ENCODE measurements at places on chromosomes 5 and 9.

DNA sequence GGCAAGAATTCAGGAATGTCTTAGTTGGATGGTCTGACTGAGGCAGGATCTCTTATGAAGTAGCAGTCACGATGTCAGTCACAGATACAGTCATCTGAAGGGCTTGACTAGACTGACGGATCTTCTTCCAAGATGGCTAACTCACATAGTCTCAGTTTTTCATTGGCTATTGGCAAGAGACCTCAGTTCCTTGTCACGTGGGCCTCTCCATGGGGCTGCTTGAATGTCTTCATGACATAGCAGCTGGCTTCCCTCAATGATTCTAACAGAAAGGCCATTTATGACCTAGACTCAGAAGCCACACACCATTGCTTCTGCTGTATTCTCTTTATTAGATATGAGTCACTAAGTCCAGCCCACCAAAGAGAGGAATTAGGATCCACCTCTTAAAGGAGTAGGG, 4.7 kb downstream of the APC start:
- no peak for DNase-seq

DNA sequence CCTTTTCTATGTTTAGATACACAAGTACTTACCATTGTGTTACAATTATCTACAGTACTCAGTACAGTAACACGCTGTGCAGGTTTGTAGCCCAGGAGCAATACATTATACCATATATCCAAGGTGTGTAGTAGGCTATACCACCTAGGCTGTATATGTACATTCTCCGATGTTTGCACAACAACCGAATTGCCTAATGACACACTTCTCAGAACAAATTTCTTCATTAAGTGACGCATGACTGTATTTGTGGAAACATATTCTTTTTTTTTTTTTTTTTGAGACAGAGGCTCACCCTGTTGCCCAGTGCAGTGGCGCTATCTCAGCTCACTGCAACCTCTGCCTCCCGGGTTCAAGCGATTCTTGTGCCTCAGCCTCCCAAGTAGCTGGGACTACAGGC, 4.0 kb upstream of the RAD23B start:
- no peak for DNase-seq

GRCh38 chr5:95876782-95877181, 54.3 kb upstream of the GLRX start:
- DNase-seq: no peak

DNA sequence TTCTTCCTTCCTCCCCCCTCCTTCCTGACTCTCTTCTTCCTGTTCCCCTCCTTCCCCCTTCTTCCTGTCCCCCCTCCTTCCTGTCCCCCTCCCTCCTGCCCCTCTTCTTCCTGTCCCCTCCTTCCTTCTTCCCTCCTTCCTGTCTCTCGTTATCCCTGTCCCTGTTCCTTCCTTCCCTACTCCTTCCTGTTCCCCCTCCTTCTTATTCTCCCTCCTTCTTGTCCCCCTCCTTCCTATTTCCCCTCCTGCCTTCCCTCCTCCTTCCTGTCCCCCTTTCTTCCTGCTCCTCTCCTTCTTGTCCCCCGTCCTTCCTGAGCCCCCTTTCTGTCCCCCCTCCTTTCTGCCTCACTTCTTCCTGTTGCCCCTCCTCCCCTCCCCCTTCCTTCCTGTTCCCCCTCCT, 70.6 kb downstream of the COL5A1 start:
- no peak for DNase-seq

DNA sequence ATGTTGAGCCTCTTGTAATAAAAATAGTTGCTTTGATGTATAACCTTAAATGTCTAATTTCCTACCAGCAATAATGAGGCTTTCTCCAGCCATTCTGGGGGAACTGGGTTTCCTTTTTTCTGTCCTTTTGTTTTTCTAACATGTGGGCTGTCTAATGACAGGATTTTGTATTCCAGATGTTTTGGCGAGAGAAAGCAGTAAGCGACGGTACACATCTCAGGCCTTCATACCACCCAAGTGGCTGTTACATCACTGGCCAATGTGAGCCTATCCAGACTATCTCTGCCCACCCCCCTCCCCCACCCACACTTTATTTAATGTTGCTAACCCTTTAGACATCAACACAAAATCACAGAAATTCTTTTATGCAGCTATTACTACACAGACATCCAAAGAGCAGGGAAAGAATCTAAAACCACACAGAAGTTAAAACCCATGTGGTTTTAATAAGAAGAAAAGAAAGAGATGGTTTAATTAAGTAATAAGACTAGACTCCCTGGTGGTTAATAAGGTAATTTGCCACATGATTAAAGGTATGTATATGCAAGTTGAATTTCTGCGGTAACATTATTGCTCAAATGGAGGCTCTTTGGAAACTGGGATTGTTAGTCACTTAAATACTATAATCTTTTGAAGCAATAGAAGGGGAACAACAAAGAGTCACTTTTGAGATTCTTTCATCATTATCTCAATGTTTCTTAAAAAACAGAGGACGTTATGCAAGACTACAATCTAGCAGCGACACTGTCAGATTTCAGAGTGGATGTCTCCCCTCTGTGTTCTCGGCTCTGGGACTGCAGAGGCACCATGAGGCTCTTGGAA, 365.1 kb downstream of the ENC1 start:
- no peak for DNase-seq

GRCh38 chr9:127714020-127714750, 1.3 kb downstream of the PTRH1 start:
- DNase-seq: no peak

- DNase-seq: no peak
Observed at GRCh38 chr5:172770374-172770674, 671 bp downstream of the DUSP1 start.

GRCh38 chr5:121299153-121299552, 552.5 kb upstream of the FTMT start:
- DNase-seq: no peak

DNA sequence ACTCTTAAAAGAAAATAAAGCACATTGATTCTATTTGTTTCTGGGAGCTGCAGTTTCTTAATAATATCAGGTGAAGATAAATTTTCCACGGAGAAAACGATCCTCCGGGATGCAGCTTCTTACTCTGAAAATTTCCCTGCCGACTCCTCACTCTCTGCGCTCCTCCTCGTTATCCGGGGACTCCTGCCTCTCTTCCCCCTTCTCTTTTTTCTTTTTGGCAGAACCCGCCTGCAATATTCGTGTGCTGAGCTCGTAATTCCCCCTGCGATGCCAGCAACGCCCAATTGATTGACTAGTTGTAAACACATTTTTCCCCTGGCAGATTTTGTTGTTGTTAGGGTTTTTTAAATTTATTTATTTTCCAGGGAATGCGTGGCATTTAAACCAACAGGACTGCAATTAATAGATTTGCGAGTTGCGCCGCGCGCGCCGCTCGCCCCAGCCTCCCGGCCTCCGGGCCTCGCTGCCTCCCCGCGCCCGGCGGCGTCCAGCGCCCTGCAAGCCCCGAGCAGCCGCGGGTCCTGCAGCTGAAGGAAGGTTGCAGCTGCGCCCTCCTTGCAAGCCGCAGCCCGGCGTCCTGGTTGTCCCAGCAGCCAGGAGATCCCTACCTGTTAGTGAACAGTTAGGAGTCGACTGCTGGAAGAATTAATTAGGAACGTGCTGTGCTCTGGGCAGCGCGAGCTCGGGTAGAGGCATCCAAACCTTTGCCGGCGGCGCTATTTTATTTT, 2.2 kb downstream of the NTNG2 start:
- no peak for DNase-seq

GRCh38 chr9:37454238-37454637, 11.0 kb downstream of the ZBTB5 start:
- DNase-seq: no peak

DNA sequence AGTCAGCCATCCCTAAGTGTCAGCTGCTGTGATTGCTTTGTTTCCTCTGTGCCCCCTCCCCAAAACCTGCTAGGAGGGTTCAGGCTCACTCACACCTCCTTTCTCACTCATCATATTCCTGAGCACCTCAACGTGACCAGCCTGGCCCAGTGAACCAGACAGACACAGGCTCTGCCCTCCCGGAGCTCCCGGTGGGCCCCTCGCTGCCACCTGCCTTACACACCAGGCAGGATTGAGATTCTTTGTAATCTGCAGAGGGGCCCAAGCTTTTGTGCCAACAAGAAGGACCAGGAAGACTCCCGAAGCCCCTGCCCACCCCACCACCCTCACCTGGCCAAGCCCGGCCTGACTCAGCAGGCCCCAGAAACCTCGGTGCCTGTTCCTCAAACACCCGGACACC, 87.8 kb downstream of the NTNG2 start:
- DNase-seq: no peak

GRCh38 chr5:170076211-170076610, 29.5 kb upstream of the FOXI1 start:
- DNase-seq: no peak

DNA sequence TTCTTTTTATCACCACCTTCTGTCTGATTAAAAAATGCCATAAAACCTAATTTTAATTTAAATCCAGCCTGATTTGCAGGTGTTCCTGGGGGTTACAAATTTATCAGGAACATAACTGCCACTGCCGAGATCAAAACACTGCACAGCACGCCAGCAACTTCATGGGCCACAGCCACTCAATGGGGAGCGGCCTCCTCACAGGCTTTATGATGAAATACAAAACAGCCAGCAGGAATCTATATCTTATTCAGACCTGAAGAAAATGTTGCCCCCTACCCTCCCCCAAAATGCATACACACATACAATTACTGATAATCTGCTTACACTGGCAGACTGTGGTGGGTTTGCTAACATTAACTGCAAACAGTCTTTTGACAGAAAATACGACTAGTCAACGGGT, 151.7 kb upstream of the POU5F2 start:
- DNase-seq: no peak

Measured in stimulated activated CD4-positive, alpha-beta T cell treated with anti-CD3 and anti-CD28 coated beads, Interleukin-1b, Interleukin-23, amount 100 ng/mL, for 1 hour (primary cell).